ENCODE measurements at places on chromosomes 6 and 20.

- DNase-seq = no peak
These were observed 184.7 kb downstream of the GJA1 start for GRCh38 chr6:121619987-121620740.

GRCh38 chr6:30684386-30685156 lies 1.9 kb downstream of the PPP1R18 start:
- peak; percentile 47 for DNase-seq

DNA sequence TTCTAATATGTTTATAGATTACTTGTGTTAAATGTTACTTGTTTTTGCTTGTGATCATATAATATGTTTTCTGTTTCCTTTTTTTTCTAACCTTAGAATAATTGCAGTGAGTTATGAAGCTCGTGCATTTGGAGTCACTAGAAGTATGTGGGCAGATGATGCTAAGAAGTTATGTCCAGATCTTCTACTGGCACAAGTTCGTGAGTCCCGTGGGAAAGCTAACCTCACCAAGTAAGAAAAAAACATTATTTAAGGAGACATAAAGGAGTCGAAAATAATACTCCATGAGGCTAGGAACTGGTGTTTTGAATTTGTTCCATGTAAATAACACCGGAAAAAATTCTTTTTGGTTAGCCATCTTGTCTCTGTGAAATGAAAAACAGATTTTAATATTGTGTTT lies 6.9 kb downstream of the POLH start:
- DNase-seq = no peak

DNA sequence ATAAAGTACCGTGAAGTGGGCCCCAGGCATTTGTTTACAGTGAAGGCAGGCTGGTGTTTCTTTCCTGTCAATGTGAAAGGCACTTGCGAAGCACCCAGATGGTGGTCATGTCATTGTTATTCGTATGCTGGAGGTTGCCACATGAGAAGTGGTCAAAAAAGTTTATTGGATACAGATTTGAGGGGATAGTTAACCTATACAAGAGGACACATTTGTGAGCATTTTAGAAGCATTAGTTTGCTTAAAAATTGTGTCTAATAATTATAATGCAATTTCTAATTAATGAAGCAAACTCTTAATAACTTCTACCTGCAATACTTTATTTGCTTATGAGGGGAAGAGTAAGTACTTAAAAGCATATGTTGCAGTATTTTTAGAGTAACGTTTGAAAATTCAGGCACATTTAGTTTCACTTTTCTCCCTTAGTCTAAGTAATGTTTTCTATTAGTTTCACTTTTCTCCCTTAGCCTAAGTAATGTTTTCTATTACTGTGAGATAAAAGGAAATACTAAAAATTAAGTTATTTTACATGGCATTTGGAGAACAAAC lies 120.7 kb upstream of the CLDN20 start:
- DNase-seq = no peak

GRCh38 chr20:41734506-41734945 lies 116.3 kb upstream of the CHD6 start:
- DNase-seq = no peak
